Adrenal gland (tissue), 19 donors: ENCODE measurements at places on chromosomes 11 and 22.

DNA sequence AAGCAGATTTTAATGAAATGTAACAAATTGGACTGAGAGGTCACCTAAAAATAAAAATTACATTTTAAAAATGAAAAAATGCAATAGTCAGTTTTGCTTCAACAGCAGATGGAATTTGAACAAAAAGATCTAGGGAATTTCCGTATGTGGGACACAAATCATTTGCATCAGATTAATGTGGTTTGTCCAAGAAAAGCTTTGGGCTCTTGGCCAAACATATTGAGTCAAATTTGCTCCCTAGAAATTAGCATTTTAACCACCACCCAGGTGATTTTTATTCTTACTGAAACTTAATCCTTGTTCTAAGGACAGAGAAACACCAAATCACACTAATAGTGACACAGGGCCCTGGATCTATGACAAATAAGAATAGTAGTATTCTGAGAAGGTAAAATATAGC lies 1477.8 kb downstream of the FAM181B start:
- no peaks in the 10 kb centered on the region for H3K36me3 ChIP-seq
- H3K4me3 ChIP-seq = no peak overlapping the region
- no peak overlapping the region for H3K27ac ChIP-seq
- no peak for DNase-seq

DNA sequence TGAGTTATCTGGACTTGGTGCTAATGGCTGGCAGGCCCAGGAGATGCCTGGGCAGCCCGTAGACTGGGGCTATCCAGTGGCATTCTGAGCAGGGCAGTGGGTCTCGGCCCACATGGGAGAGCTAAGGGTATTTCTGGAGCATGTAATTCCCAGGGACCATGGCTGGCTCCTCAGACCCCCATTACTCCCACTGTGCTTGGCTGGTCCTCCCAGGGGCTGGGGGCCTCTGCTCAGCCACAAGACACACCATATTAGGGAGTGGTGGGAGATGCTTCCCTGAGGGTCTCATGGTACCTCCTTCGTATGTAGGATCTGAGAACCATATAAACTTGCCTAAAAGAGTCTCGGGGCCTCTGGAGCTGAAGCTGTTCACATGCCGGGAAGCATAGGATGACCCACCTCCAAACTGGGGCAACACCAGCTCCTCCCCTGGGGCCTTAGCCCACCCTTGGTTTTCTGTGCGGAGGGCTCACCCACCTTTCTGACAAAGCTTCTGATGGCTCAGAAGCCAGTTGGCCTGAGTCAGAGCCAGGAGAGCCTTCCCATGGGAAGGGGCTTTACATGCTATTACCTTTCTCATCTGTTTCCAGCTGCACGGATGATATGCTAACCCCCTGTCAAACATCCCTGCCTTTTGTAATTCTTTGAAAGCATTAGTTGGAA lies 9.5 kb upstream of the FTH1 start:
- no peak overlapping the region for H3K4me3 ChIP-seq
- H3K27ac ChIP-seq = no peak overlapping the region
- H3K27me3 ChIP-seq = no peaks in the 10 kb centered on the region
- DNase-seq = no peak

DNA sequence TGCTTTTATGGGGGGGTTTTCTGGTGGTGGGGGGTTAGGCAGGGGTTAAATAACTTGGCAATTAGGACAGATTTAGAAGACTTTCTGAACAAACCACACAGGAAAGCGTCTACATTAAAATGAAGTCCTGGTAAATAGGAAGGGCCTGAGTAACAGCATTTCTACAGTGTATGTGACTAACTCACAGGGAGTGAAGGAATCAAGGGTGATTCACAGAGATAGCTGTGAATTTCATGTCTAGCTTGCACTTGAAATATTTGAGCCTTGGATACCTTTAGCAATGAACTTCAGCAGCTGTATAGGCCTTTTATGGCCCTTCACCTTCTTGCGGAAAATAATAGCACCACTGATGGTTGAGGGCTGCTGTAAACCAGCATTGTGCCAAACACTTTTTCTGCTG lies 26.1 kb upstream of the LDHA start:
- no peak for DNase-seq
- H3K36me3 ChIP-seq = peaks cover 33% of the 10 kb centered on the region
- no peak overlapping the region for H3K4me3 ChIP-seq
- no peaks in the 10 kb centered on the region for H3K4me1 ChIP-seq
- H3K27me3 ChIP-seq = no peaks in the 10 kb centered on the region
- H3K27ac ChIP-seq = no peak overlapping the region

- no peaks in the 10 kb centered on the region for H3K27me3 ChIP-seq
- H3K4me3 ChIP-seq = no peak overlapping the region
- H3K4me1 ChIP-seq = no peaks in the 10 kb centered on the region
- no peak for DNase-seq
- no peaks in the 10 kb centered on the region for H3K36me3 ChIP-seq
These were observed 36.9 kb upstream of the GNB1L start for GRCh38 chr22:19891317-19892256.

DNA sequence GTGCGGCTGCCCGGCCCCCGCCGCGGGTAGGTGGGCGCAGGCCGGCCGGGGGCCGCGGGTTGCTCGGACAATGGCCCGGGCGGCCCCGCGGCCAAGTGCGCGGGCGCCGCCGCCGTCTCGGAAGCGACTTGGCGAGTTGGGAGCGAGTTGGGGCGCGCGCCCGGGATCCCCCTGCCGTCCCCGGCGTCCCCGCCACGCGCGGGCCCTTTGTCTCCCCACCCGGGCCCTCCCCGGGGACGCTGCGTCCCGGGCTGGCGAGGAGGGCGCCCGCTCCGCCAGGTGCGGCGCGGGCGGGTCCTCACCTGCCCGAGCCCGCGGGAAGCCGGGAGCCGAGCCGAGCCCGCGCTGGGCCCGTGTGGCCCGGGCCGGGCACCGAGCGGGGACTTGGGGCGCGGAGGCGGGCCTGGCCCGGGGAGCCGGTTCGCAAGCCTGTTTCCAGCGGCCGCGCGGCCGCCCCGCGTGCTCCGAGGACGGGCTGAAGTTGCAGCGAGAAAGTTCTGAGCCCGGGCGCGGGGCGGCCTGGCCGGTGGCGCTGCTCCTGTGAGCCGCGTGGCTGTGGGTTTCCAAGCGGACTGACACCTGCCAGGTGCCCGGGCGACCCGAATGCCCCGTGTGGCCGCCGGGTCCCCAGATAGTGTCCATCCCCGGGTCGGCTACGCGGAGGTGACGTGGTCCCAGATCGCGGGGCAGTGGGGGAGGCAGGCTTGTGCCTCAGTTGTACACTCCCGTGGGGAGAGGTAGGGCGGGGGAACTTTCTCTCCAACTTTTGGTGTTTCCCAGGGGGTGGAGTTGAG lies 586 bp downstream of the LRP5 start:
- H3K27ac ChIP-seq = no peak overlapping the region
- no peak for DNase-seq
- no peaks in the 10 kb centered on the region for H3K27me3 ChIP-seq
- peaks cover 34% of the 10 kb centered on the region for H3K4me1 ChIP-seq

DNA sequence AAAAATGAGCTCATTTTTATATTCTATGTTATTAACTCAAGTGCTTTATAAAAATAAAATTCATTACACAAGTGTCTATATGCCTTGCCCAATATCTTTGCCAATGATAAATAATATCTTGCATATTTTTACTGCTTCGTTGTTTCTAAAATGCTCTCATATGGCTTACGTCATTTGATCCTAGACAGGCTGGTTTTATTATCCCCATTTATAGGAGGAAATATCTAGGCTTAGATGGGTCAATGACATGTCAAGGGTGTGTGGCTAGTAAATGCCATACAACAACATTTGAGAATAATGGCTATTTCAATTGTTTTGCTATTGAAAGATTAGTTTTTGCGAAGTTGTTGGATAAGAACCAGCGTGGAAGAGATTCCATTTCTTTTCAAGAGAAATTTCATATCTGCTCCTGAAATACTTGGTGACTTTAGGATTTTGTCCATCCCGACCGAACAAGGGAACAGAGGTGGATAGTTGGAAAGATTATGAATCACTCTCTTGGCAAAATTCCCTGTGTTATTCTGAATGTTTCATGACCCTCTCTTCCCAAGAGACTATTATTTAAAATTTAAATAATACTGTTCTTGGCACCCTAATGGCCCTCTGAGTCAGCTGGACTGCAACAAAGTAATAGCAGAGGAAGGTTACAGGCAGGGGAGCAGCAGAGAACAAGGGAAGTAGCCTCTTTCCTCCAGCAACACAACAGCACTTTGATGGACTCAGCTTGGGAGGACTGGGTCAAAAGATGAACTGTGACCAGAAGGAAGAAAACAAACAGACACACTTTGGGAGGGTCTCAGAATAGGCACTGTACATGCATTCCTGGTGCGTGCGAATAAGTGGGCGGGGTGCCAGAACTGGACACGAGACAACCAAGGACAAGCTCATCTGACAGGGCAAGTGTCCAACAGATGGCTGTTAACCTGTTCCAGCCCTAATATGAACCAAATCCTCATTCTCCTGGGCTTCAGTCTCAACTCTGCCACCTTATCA lies 94.5 kb downstream of the ME3 start:
- H3K27ac ChIP-seq = peak overlapping the region; percentile 73
- no peak overlapping the region for H3K4me3 ChIP-seq
- no peaks in the 10 kb centered on the region for H3K36me3 ChIP-seq
- peaks cover 19% of the 10 kb centered on the region for H3K4me1 ChIP-seq
- no peaks in the 10 kb centered on the region for H3K27me3 ChIP-seq

DNA sequence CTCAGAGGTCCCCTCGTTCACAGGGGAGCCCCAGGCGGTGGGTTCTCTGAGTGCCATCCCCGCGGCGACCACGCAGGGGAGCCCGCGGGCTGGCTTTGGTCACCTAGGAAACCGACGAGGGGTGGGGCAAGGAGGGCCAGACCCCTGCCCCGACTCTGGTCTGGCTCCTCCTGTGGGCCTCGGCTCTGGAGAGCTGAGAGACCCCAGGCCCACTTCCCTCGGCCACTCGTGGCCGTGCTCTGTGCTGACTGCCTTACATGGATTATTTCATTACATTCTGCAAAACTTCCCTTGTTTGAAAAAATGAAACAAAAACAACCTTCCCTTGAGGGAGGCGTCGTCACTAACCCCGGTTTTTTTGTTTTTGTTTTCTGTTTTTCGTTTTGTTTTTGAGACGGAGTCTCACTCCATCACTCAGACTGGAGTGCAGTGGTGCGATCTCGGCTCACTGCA lies 15.1 kb upstream of the CYTH4 start:
- no peaks in the 10 kb centered on the region for H3K36me3 ChIP-seq
- peak overlapping the region; percentile 64 for H3K4me3 ChIP-seq
- peaks cover 5% of the 10 kb centered on the region for H3K4me1 ChIP-seq
- H3K27me3 ChIP-seq = no peaks in the 10 kb centered on the region

DNA sequence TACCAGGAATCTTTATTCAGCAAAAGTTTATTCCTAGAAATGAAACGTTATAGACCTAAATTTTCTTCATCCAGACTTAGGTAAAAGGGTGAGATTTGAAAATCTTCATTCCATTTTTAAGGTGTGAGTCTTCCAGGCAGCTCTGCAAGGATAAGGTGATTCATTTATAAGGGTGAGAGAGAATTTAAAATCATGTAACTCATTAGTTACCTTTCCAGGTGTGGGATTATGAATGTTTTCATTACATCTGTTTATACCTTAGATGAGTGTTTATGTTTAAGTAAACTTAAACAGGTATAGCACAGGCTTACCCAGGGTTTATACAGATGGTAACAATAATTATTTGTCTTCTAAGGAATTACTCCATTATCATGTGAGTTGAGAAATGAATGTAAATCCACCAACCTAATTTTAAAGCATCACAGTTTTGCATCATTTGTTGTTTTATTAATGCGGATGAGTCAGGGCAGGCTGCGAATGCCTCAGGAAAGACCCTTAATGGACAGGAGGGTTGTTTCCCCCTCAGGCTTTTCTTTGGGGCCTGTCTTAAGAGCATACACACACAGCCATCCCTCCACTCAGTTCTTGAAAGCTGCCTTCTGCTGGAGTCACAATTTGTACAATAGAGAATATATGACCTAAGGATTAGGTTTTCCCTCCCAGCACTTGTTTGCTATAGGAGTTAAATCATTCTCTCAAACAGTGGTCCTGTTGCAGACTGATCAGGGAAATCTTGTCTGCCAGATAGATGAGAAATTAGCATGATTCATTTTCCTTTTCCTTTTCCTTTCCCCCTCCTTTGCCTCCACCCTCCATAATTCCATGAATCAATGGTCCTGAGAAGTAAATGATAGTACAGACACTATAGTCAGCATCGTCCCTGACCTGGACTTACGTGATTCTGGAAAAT lies 3.0 kb downstream of the PRSS23 start:
- DNase-seq = no peak
- H3K4me3 ChIP-seq = no peak overlapping the region
- no peak overlapping the region for H3K27ac ChIP-seq
- peaks cover 6% of the 10 kb centered on the region for H3K4me1 ChIP-seq

- no peaks in the 10 kb centered on the region for H3K27me3 ChIP-seq
- no peaks in the 10 kb centered on the region for H3K4me1 ChIP-seq
- peak overlapping the region; percentile 15 for H3K27ac ChIP-seq
- no peak overlapping the region for H3K4me3 ChIP-seq
- H3K36me3 ChIP-seq = peaks cover 5% of the 10 kb centered on the region
- peak; percentile 85 for DNase-seq
These were observed 65.0 kb downstream of the SFI1 start for GRCh38 chr22:31561238-31561887.

- H3K27ac ChIP-seq = peak overlapping the region; percentile 89
- peaks cover 18% of the 10 kb centered on the region for H3K4me1 ChIP-seq
- peak; percentile 87 for DNase-seq
- H3K36me3 ChIP-seq = no peaks in the 10 kb centered on the region
These were observed 28.6 kb downstream of the GNAZ start for GRCh38 chr22:23098718-23099530.

- no peaks in the 10 kb centered on the region for H3K4me1 ChIP-seq
- no peaks in the 10 kb centered on the region for H3K36me3 ChIP-seq
- H3K27me3 ChIP-seq = no peaks in the 10 kb centered on the region
- DNase-seq = no peak
- no peak overlapping the region for H3K4me3 ChIP-seq
These were observed 231.4 kb downstream of the BLID start for GRCh38 chr11:121884626-121885025.

GRCh38 chr11:64232182-64232966 lies 2.0 kb upstream of the VEGFB start:
- no peaks in the 10 kb centered on the region for H3K27me3 ChIP-seq
- H3K4me1 ChIP-seq = peaks cover 41% of the 10 kb centered on the region
- no peaks in the 10 kb centered on the region for H3K36me3 ChIP-seq
- H3K4me3 ChIP-seq = no peak overlapping the region
- DNase-seq = peak; percentile 26

DNA sequence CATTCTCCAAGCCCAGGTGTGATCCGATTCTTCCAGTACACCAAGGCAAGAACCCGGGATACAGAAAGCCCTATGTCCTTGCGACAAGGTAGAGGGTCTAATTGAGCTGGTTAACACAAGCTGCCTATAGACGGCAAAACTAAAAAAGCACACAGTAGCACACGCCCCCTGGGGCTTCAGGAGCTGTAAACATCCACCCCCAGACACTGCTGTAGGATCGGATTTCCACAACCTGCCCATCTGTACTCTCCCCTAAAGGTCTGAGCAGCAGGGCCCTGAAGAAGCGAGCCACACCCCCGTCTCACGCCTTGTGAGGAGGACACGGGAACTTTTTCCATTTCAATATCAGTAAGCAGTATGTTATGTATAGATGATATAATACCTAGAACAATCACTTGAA lies 624.7 kb downstream of the BUD13 start:
- H3K36me3 ChIP-seq = no peaks in the 10 kb centered on the region
- no peak for DNase-seq
- no peak overlapping the region for H3K27ac ChIP-seq
- no peak overlapping the region for H3K4me3 ChIP-seq
- H3K27me3 ChIP-seq = peaks cover 6% of the 10 kb centered on the region
